ENCODE measurements at places on chromosomes 1 and 21.

- no peak for DNase-seq
These were observed 2.5 kb upstream of the ST3GAL3 start for GRCh38 chr1:43704838-43705237.

DNA sequence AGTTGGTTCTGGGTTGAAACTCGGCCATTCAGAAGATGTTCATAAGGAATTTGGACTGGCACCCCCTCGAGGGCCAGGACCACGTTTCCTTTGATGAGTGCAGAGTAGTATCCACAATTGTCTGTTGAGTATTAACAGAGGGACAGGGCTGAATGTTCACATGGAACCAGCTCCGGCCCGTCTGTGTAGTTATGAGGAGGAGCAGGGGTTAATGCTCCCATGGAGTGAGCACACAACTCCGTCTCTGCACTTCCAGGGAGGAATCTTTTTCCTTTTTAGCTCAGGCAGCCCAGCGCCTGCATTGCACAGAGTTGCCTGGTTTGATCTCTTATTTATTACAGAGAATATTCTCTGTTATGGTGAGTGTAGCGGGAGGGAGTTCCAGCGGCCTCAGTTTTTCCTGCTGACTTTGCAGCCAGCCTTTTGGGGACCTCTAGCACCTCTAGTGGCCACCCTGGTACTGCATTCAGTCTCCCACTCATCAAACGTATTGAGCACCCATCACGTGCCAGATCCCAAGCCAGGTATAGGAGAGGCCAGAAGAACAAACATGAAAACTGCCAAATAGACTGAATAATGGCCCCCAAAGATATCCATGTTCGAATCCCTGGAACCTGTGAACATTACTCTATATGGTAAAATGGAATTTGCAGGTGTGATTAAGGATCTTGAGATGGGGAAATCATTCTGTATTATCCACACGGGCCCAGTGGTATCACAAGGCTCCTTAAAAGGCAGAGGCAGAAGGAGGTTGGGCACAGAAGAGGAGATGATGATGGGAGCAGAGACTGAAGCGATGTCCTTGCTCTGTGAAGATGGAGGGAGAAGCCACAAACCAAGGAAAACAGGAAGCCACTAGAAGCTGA lies 167.7 kb upstream of the CSF3R start:
- DNase-seq: peak; percentile 17

GRCh38 chr1:209607795-209608178 lies 24.3 kb downstream of the CAMK1G start:
- no peak for DNase-seq

DNA sequence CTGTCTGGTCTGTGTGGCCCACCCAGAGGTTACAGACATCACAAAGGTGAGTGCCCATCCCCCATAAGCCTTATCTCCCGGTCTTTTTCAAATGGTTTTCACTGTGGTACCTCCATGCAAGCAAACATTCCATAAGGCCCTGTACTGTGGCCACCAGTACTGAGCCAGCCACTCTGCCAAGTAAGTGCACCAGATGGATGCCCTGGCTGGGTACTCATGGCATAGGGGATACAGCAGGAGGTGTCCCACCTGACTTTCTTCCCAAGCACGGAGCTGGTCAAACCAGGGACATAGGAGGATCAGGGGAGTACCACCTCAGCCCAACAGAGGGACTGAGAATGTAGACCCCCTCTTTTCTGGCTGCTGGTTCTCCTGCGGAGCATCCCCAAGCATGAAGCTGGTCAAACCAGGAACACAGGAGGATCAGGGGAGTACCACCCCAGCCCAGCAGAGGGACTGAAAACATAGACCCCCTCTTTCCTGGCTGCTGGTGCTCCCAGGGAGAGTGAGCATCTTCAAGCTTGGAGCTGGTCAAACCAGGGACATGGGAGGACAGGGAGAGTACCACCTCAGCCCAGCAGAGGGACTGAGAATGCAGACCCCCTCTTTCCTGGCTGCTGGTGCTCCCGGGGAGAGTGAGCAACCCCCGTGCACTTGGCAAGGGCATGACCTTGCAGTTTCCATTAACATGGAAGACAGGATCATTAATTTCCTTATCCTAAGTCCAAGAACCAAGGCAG lies 81.8 kb upstream of the KLHDC7A start:
- DNase-seq: no peak

DNA sequence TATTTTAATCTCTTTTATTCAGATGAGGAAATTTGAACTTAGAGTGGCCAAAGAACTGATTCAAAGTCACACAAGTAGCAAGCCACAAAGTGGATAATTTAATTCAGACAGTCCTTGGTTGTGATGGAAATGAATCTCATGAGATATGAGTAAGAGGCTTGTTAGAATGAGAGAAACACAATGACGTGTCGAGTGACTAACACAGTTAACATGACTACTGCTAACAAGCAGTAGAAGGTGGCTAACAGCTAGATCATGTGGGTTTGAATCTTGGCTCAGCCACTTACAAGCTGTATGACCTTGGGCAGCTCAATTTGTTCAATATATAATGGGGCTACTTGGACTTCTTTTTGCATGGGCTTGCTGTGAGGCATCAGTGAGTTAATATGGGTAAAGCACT lies 104.5 kb upstream of the LMO4 start:
- DNase-seq: no peak

GRCh38 chr1:2786329-2787162 lies 14.9 kb downstream of the TTC34 start:
- peak; percentile 46 for DNase-seq

- no peak for DNase-seq
These were observed 9.0 kb upstream of the TBX19 start for GRCh38 chr1:168271636-168272035.

DNA sequence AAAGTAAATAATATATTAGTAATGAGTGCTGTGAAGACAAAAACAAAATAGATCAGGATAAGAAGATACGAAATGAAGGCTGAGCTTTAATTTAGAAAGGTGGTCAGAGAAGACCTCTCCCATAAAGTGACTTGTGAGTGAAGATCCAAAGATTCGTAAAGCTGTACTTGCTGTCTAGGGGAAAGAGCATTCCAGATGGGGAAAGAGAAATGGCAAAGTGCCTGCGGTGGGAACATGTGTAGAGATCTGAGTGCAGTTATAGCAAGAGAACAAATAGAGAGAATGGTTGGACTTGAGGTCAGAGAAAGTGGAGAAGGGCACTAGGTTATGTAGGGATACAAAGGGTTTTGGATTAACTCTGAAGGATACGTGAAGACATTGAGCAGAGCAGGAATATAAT lies 60.6 kb downstream of the NUF2 start:
- no peak for DNase-seq

- no peak for DNase-seq
These were observed 15.7 kb upstream of the A3GALT2 start for GRCh38 chr1:33336580-33336979.

GRCh38 chr1:54404939-54405897 lies 976 bp downstream of the SSBP3 start:
- DNase-seq: no peak

GRCh38 chr1:9917901-9918300 lies 7.8 kb upstream of the CTNNBIP1 start:
- no peak for DNase-seq

DNA sequence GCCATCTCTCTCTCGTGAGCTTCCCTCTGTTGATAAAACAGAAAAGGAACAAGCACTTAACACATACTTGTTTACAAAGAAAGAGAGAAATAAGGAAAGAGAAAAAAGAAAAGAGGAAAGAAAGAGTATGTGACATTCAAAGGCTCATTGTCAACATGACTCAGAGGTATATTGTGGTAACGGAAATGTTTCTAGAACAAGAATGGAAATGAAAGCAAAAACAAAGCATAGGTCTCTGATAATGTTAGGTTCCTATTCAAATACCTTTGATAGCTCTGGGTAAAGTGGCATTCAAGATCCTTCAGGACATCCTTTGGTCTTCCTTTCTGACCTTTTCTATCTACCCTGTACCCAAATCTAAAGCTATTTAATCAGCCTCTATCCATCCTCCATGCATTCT lies 67.4 kb upstream of the DMRTA2 start:
- no peak for DNase-seq

DNA sequence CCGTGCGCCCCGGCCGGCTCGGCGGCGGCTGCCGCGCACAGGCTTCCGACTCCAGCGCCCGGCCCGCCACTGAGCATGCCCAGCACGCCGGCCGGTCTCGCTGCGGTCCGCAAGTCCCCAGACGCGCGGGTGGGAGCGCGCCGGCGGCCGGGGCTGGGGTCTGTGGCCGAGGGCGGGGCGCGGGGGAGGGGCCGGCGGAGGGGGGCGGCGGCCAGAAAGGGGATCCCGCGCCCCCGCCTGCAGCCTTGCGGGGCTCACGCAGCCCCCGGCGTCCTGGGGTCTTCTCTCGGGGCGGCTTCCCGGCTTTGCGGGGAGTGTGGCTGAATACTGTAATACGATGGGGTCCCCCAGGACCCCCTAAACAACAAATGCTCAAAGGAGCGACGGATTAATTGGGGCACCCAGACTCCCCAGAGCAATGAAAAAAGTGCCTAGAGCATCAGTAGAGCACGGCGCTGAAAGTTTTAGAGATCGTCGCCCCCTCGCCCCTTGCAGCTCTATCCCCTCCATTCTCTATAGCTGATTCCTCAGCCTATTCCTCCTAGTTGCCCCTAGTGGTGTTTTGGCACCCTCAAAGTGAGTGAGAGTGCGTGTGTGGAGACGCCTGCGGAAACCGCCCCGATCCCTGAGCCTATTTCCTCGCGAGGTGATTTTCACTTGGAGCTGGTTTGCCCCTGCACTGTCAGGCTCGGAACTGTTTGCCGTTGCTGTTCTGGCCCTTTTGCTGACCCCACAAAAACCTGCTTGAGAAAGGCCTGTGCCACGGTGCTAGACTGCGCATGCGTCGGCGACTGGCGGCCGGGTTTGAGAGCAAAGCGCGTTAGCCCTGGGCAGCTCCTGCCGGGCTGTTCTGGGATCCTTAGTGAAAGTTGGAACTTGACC lies at the start of gene VAV3:
TSS of gene VAV3 (minus strand) at position 71 of the 882 bp plus-strand sequence. CDS start 311 bp downstream, outside the sequence.
- DNase-seq: peak; percentile 27

- DNase-seq: no peak
These were observed 47.5 kb upstream of the DIP2A start for GRCh38 chr21:46411236-46411635.

- no peak for DNase-seq
These were observed 59.2 kb downstream of the TBX15 start for GRCh38 chr1:118928739-118929554.

DNA sequence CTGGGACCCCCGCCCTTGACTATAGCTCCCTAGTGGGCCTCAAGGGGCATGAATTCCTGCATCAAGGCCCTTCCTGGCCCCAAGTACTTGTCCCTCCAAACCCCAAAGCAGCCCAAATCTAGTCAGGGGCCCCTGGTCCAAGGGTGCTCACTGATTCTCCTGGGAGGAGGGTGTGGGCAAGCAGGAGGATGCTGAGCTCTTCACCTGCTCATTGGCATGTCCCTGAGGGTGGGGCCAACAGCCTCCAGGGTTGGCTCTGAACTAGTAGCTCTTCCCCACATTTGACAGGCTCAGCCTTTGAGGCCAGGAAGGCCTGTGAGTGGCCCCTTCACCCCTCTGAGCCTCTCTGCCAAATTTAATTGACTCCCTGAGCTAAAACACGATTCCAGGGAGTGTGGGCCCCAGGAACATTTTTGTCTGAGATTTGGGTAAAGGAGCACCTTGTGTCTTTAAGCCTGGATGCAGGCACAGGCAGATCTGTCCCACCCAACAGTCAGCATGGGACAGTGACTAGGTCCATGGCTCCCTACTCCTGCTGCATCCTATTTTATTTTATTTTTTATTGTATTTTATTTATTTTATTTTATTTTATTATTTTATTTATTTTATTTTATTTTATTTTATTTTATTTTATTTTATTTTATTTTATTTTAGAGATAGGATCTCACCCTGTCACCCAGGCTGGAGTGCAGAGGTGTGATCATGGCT lies 11.0 kb upstream of the WNT9A start:
- no peak for DNase-seq

- peak; percentile 27 for DNase-seq
These were observed 68.3 kb upstream of the SIM2 start for GRCh38 chr21:36630485-36631206.

GRCh38 chr1:209249280-209249670 lies 334.2 kb upstream of the CAMK1G start:
- no peak for DNase-seq

DNA sequence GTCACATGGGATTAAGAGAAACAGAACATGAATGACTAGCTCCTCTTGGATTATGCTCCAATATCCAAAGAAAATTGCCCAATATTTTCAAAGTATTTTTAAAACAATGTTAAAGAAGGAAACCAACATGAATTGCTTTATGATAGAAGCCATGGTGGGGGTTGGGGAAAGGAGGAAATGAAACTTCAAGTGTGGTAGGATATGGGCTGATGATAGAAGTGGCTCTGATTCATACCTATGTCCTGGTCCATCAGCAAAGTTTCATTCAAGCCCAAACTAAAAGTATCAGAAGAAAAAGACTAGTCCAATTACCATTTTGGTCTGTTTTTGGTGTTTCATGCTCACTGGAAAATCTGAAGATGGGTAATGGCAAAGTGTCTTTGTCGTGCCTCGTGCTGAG lies 104.2 kb upstream of the PROX1 start:
- DNase-seq: no peak

DNA sequence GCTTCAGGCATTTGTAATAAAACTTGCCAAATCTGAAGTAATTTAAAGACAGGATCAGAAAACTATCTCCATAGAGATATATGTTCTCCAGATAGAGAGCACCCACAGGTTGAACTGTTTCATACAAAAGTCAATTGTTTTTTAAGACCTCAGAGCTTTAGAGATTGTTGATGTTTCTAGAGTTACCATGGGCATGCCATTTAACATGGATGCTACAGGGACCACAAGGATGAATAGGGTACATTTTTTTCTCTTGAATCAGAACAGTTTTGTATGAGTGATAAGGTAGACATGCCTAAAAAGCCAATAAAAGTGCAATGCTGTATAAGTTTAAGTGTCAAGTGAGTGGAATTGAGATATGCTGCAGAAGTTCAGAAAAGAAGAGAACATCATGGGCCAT lies 511.0 kb upstream of the CAMK1G start:
- no peak for DNase-seq

DNA sequence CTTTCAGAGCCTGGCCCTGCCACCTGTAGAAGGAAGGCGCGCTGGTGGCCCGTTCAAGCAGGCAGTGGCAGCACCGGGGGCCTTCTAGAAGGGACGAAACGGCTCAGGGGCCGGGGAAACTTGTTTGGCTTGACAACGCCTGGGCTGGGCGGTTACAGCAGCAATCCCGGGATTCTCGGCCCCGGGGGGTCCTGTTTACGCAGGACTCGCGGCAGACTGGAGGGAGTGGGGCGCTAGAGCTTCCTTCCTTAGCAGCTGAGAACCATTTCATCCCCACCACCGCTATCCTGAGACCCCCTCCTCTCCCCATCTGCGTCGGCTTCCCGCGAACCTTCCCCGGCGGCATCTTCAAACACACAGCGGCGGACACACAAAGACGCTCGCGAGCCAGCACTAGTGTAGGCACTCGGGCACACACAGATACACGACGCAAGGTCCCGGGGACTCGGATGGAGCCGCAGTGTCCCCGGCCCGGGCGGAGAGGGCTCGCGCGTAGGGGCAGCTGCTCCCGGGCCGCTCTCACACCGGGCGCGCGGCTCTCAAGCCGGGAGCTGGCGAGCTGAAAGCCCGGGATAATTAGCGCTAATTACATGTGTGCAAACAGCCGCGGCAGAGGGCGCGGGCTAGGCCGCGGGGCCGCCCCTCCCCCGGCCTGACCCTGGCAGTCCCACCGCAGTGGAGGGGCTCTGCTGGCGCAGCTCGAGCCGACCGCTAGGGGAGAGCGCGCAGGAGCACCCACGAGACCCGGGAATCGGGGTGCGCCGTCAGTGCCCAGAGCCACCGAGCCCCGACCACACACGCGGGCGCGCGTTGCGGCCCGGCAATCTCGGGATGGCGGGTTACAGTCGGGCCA lies 271.4 kb downstream of the FOXD2 start:
- no peak for DNase-seq

All from stimulated activated CD8-positive, alpha-beta memory T cell treated with anti-CD3 and anti-CD28 coated beads, Interleukin-15, amount 100 ng/mL, for 4 hours (primary cell).